ENCODE measurements at places on chromosomes 6 and 20.

DNA sequence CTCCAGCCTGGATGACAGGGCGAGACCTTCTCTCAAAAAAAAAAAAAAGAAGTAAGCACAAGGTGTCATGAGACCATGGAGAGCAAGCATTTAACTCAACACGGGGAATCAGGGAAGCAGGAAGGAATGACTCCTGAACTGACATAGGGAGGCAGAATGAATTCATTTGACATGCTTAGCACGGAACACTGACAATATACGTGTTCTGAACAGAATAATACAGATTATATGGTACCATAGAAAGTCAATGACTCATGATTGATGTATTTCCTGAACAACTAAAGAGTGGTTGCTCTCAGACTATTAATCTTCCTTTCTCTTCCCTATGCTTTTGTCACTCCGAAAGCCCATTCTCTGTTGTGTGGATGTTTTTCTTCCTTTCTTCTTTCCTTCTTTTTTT, 20.7 kb upstream of the ASIP start:
- DNase-seq: peak; percentile 93

- DNase-seq: no peak
These were observed 115.4 kb downstream of the CFAP61 start for GRCh38 chr20:20167698-20168097.

- DNase-seq: no peak
These were observed 2.8 kb downstream of the PROCR start for GRCh38 chr20:35174458-35175216.

- DNase-seq: no peak
These were observed 381.7 kb downstream of the BCKDHB start for GRCh38 chr6:80488190-80488589.

DNA sequence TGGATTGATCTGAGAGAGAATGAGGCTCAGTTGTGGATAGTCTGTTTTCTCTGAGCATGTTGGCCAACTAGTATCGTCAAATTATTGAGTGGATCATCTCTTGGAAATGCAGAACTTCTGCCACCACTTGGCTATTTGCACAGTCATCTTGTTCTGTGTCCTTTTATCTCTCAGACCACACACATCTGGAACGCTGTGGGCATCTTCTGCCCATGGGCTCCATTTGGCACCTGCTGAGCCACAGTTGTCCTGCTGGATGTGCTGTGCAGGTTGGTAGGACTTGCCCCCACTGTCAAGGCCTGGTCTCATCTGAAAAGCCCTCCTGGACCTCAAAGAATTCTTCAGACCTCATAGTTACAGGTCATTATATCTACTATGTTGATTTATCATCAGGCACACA, 16.7 kb upstream of the C20orf144 start:
- no peak for DNase-seq

- DNase-seq: no peak
These were observed 126.8 kb downstream of the MAP3K7 start for GRCh38 chr6:90460051-90460450.

DNA sequence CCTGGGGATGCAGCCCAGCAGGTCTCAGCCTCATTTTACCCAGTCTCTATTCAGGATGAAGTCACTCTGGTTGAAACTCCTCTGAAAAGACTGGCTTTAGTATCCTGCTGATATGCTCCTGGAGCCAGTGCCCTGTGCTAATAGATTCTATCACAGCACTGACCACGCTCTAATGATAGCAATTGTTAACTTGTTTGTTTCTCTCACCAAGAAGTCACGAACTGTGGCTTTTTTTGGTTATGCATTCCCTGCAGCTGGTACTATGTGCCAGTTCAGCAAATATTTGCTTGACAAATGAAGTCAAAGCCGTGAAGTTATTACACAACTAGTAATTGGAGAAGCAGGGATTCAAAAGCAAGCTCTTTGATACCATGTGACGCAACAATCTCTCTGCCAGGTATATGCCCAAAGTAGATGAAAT, 754.6 kb downstream of the KIF16B start:
- no peak for DNase-seq

DNA sequence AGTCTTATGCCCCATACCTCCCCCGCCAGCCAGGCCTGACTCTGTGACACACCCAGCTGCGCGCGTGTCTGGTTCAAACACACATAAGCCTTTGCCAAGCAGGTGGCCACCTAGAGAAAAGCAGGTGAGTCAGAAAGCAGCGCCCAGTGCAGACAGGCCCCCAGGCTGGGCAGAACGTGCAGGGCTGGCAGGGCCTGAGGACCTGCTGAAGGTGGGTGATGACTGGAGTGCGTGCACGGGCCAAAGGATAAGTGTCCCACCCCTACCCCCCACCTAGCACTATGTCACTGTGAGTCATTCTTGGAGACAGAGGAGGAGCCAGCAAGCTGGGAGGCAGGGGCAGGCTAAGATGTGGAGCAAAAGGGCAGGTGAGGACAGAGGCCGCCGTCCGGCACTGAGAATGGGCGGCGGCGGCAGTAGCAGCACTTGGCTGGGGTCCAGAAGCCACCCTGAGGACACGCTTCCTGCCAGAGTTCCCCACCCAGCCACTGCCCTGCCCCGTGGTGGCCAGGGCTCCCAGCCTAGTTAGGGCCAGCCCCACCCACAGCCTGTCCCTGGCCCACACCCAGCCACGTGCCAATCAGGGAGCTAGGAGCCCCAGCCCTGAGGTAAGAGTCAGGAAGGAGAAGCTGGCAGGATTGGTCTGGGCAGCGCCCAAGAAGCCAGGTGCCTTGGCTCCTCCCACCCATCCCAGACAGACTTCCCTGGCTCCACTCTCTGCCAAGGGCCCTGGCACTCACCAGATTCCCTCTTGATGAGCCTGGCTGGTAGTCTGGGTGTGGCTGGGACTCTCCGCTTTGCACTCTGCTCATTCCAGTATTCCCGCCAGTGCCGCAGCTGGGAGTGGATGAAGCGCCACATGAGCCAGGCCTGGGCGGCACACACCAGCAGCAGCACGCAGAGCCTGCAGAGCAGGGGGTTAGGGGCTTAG, 72.7 kb downstream of the TRAM2 start:
- DNase-seq: peak; percentile 92

DNA sequence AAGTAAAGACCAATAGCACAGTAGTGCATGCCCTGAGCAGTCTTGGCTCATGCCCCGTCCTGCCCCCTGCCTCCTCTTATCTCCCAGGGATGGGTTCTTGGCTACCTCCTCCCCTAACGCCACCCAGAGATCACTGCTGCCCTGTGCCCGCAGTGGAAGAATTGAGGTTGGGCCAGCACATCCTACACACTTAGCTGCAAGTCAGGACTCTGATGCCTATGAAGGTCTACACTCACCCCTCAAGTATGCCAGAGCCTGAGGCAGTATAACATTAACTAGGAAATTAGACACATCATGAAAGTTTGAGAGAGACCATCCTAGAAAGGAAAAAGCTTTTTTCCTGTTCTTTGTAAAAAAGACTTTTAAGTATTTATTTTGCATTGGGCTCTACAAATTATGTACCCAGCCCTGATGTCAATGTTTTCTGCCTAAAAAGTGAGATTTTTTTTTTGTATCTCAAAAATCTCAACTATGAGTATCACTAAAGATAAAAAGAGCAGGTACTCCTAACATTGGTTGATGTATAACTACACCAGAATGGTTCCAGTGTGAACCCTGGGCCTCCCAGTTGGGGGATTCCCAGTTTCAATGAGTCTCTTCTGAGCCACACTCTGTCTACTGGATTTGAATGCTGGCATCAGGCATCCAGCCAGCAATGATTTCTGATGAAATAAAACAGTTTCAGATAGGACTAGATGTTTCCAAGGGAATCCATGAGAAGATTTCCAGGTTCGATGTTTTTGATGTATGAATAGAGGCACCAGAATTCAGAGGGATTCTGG, 115.4 kb downstream of the ISM1 start:
- peak; percentile 93 for DNase-seq

DNA sequence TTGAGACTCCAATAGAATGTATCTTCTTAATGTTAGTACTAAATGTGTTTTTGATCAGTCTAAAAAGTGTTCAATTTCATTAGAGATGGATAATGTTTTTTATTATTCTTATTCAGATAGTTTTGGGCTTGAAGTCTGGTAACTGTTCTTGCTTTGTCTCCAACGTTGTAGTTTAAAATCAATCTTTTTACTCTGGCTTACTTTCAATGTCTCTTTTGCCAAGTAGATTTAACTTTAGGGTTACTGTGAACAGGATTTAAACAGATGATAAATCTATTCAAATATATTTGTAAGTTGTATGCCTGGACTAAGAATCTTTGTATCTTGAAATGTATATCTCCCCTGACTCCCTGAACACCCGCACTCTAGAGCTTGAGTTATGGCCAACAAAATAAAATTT, 51.1 kb downstream of the SGK1 start:
- DNase-seq: no peak

DNA sequence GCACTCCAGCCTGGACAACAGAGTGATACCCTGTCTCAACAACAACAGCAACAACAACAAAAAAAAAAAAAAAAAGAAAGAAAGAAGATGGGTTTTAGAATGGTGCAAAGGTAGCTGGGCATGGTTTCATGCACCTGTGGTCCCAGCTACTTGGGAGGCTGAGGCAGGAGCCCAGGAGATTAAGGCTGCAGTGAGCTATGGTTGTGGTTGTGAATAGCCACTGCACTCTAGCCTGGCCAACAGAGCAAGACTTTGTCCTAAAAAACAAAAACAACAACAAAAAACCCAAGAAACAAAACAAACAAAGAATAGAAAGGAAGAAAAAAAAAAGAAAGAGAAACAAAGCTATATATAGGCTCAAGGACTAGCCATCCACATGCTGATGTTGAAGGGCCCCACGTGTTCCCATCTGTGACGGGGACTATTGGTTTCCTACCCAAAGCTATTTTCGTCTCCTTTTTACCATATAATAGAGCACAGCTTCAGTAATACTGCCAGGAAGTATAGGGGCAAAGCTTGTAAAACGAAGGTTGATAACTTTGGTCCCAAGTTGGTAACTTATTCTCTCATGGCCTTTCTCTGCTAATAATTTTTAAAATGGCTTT, 7.9 kb upstream of the EEF1E1 start:
- DNase-seq: no peak

DNA sequence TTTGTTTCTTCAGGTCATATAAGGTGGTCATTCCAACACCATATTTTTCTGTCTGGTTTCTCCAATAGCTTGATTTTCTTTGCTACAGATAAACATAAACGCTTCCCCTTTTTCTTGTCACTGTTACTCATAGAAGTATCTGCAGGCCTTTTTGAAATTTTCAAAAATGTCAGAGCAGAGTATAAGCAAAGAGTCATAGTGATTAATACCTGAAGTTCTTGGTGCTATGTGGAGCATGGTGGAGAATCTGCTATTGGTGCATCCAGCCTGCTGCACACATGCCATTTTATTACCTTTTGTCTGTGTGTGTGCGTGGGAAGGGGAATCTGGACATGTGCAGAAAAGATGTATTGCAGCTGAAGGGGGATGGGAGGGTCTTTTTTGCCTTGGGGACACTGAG, 19.7 kb downstream of the STX11 start:
- no peak for DNase-seq

GRCh38 chr6:150537893-150538292, 61.8 kb upstream of the PLEKHG1 start:
- no peak for DNase-seq

- peak; percentile 22 for DNase-seq
These were observed 81.1 kb downstream of the RIMS1 start for GRCh38 chr6:71967436-71967835.

GRCh38 chr6:98821756-98822405, 12.5 kb upstream of the POU3F2 start:
- DNase-seq: no peak

GRCh38 chr6:25913741-25914140, 16.8 kb downstream of the SLC17A2 start:
- DNase-seq: no peak

- no peak for DNase-seq
These were observed 123.2 kb downstream of the RIN2 start for GRCh38 chr20:19881080-19881840.

- DNase-seq: peak; percentile 30
These were observed 39.8 kb upstream of the HBS1L start for GRCh38 chr6:135094403-135094821.

- DNase-seq: peak; percentile 48
These were observed 3.8 kb upstream of the E2F1 start for GRCh38 chr20:33689973-33690372.

DNA sequence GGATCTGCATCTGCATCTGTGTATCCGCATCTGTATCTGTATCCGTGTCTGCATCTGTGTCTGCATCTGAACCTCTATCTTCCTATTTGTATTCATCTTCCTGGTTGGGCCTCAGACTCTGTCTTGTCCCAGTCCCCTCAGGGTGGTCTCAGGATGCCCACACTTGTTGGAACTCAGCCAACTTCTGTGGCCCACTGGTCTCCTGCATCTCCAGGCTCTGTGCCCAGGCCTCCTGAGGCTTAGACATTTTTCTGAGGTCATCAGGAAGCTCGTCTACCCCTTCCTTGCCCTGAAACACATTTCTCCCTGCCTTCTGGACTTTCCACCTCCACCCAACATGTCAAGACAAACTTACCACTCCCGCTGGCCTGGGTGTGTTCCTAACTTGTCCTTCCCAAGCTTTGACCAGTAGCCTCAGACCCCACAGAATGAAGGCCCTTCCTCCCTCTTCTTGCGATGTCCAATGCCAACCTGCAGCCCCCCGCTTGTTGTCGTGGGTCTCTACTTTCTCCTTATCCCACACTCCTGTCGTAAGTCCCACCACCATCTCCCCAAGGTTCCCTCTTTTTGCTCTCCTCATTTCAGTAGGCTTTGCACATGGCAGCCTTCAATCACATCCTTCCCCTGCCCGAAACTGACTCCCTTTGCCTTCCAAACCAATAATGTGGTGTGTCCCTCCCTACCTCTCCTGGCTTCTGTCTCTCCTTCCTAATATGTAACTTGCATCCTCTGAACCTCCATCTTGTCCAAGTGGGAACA, 176.5 kb downstream of the DLL1 start:
- DNase-seq: no peak

DNA sequence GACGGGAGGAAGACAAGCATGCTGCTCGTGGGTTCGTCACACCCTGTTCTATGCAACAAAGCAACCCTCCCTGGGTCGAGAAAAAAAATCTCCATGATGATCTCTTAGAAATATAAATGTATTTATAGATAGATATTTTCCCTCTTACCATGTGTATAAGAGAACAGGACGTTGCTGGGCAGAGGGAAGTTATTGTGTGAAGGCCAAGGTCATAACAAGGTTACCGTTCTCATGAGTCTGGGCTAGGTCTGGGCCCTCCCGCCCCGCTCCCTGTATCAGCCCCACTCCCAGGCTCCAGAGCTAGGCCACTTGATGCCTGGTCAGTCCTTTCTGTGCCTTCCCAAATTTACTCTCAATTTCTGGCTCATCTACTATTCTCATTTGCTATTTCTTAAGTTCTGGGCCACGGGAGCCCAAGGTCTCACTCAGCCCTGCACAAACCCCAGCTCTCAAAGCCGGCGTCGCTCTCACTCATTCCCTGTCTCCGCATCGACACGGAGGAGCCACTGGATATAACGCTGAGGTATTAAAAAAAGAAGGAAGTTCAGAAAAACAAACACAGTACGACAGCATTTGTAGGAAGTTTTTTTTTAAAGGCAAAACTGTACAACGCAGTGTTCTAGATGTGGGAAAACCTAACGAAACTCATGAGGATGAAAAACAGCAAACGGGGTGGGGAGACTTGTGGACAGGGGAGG, 96.8 kb downstream of the PSMG4 start:
- DNase-seq: peak; percentile 44

- DNase-seq: peak; percentile 6
These were observed 330.9 kb upstream of the CDH4 start for GRCh38 chr20:60921022-60921622.
